ENCODE measurements at places on chromosomes 7 and 10. TPM values are rescaled to one million over a fixed set of nuclear protein-coding genes. Genes with fewer than 3 reads are reported as not detected.

The AKR1C8 gene
- total RNA-seq, result not detected

The TDRD1 gene
- not detected for total RNA-seq

The SAMD9 gene
- total RNA-seq, result not detected

The SEMA3D gene
- total RNA-seq, result 0.99 TPM

The PNLIP gene
- not detected for total RNA-seq

The POLR2J2 gene
- 2.6 TPM for total RNA-seq

The ZNF804B gene
- not detected for total RNA-seq

The SPRN gene
- total RNA-seq, result 0.06 TPM

The TRIM4 gene
- 0.03 TPM for total RNA-seq

The GOLGA7B gene
- 0.09 TPM for total RNA-seq

The EGR2 gene
- total RNA-seq, result 5.0 TPM

- DNase-seq, result no peak
These were observed 13.4 kb downstream of the TRPV6 start for GRCh38 chr7:142872106-142872675.

DNA sequence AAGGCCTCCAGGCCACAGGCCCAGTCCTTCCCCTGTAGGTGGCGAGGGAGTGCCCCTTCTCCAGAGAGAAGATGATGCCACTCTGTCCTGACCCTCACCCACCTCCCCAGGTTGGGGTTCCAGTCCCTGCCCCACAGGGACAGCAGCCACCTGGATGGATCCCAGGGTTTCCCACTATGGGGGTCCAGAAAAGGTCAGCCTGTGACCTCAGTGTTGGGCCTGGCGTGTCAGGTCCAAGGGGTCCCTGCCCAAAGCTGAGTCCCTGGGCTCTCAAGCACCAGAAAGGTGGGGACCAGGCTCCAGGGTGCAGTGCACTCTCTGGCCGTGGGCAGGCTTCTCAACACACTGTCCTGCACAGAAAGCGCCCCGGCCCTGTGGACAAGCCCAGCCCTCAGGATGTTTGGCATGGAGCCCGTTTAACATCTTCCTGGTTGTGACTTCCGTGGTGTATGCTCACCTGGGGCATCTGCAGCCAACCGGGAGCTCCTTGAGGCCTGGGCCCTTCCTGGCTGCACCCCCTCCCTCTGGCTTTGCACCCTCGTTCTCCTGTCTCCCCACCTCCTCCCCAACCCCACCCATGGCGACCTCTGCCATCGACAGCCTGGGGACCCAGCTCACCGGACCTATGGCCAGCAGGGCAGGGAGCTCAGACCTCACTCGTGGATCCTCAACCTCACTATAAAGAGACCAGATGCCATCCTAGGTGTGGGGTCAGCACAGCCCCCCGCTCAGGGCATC is 58.3 kb upstream of the PPP2R2D start:
- DNase-seq, result no peak

GRCh38 chr7:42372479-42372878 is 135.5 kb upstream of the GLI3 start:
- peak; percentile 62 for DNase-seq

DNA sequence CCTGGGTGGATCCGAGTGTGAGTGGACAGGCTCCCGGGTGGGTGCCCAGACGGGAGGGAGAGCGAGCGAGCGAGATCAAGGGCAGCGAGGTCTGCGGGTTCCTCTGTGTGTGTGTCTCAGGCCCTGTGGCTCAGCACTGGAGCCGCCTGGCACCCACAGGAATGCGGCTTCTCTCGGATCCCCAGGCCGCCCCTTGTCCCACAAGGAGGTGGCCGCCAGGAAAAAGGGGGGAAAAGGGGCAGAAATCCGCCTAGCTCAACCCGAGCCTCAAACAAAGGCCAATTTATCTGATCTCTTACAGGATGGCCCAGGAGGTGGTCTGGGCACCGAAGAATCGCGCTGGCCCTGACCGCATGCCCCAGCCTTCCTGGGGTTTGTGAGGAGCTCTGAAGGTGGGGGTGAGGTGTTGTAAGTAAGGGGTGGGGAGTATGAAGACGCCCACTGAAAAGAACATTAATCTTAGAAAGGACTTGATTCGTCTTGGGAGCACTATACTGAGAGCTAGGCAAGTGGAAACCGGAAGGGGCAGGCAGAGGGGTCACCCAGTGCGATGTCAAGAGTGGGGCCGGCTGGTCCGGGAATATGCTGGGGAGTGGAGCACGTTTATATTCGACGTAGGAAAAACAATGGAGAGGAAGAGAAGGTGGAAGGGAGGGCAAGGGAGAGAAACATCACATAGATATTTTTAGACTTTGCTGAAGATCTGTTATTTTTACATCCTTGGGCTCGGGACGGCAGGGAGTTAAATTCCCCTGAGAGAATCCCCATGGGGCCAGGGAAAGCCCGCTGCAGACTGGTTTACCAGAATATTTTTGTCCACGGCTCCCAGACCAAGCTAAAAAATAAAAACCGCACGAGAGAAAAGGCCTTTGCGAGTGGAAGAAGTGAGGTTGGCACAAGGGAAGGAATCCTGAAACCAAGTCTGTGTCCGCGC is 7.2 kb downstream of the DLX5 start:
- peak; percentile 50 for DNase-seq

- no peak for DNase-seq
These were observed 303.0 kb downstream of the PRKG1 start for GRCh38 chr10:51377070-51377931.

DNA sequence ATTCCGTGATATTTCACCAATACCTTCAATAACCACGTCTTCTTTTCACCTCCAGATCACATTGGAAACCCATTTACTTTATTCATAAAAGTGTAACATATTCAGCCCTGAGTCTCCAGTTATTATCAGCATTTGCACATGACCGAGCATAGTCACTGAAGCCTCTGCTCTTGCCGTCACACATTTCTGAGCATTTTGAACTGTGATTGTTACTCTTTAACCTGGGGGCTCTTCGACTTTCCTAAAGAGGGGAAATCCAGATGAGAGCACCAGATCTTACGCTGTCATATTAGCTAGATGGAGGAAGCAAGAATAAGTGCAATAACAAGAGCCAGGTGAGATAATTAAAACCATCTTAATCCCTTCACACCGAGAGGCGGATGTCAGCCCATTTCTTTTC is 260.0 kb upstream of the NRP1 start:
- DNase-seq, result no peak

DNA sequence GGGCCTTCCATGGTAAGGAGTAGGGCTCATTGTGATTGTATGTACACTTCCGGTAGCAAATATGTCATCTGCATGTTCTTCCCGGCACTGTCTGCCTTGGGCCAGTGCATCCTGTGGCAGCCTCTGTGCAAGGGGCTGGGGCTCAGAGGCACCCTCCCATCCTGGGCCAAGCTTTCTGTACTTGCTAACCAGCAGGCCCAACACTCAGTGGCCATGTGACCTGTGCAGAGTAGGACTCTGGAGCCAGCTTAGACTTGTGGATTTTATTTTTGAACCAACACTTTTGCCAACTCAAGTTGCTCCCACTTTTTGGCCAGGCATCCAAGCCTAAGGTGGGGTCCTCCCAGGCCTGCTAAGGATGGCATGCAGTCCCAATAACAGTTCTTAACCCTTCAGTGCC is 25.0 kb downstream of the LDB3 start:
- DNase-seq, result no peak

DNA sequence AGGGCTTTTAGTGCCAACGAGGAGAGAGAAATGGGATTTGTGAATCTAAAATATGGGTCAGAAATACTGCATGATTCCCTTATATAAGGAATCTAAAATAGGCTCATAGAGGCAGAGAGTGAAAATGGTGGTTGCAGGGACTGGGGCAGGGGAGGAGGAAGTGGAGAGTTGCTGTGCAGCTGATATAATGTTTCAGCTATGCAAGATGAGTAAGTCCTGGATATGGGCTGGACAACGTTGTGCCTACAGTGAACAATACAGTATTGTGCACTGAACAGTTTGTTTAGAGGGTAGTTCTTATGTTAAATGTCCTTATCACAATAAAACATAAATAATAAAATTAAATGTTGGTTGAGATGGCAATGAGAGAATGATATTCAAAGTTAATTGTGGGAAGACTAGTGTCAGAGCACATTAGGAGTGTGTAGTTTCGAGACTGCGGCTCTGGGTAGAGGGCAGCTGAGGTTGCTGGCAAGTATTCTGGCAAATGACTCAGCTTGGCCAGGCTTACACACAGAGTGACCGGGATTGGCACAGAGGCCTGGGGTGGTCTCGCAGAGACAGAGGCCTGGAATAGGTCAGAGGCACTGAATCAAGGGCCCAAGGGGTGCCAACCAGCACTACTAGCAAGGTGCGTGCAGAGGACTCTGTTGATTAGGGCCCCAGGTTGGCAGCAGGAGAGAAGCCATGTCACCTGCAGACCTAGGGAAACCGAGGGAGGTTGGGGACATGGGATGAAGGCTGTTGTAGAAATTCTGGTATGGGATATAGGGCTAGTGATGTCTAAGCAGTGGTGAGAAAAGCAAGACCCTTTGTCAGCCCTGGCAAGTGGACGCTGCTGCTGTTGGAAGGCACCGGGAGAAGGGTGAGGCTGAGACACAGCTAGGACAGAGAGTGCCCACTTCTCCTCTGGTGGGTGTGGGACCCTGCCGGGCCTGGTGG is 2.8 kb upstream of the DEPP1 start:
- no peak for DNase-seq

DNA sequence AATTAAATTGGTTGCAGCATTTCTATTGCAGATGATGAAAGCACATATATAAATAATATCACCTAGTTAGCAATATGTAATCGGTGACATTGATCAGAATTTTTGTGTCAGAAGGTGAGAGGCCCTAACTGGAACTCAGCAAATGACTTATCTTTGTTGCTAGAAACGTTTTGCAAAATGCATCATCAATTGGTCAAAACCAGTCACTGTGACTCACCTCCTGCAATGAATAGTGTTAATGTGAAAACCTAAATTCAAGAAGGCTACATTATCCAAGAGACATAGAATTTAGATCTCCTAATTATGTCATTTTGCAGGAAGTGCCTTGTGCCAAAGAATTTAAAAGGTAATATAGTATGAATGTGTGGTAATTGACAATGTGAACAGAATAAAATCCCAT is 9.8 kb upstream of the PNLIPRP3 start:
- DNase-seq, result no peak

DNA sequence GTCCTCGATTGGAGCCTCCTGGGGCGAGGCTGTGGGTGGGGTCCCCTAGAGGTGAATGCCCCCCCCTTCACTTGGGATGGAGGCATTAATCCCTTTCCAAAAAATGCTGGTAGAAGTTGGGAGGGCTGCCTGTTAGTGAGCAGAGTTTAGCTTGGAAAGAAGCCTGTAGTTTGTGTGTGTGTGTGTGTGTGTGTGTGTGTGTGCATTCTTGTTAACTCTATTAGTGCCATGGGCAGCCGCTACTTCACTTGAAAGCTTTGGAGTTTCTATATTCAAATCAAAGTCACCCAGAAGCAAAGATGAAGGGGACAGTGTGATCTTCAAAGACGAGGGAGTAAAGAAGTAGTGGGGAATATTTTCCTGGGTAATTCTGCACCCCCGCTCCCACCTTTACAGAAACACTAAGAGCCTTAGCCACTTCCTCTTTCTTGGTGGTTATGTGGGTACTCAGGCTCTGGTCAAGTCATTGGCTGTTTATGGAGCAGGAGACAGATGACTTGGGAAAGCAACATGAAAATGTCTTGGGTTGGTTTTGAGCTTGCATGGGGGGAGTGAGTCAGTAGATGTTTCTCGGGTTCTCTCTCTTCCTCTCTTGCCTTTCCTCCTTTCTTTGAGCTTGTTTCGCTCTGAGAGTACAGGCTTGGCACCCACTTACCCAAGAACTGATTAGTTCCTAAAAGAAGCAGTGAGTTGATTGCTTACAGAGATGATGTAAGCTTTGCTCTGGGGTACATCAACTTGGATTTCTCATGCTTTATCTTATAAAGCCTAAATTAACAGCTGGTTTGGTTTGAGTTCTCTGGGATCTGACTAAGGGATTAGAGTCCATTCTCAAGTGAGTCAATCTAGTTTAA is 35.9 kb downstream of the TCF7L2 start:
- DNase-seq, result no peak

DNA sequence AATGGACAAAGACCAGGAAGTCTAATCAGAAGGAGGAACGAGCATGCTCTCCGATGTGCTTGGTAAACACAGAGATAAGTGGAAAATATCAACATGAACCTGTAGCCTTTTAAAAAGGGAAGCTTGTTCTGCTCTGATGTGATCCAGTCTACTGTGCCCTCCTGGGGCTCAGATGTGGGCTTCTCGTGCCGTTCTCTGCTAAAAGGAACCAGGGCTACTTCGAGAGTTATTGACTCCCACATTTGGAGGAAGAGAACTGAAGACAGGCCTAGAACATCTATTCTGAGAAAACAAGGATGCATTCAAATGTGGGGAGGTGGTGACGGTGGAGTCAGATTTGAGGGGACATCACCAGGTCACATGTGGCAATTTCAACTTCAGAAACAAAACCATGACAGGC is 325.4 kb downstream of the GLRX3 start:
- DNase-seq, result no peak

DNA sequence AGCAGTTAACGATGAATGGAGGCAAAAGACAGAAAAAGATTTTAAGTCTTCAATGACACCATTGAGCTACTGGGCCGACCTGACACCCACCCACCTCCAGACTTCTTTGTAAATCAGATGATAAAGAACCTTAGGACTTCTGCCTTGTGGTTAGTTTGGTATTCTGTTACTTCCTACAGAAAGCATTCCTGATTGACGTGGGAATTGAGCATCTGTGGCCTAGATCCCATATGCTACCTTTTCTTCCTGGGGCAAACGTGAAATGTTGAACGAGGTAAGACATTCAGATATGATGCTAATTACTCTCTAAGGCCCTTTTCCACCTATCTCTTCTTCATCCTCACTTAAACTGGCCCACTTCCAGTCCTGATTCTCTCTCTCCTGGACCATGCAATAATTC is 10.2 kb downstream of the PRLHR start:
- no peak for DNase-seq

GRCh38 chr10:132563485-132564248 is 26.1 kb downstream of the INPP5A start:
- no peak for DNase-seq

DNA sequence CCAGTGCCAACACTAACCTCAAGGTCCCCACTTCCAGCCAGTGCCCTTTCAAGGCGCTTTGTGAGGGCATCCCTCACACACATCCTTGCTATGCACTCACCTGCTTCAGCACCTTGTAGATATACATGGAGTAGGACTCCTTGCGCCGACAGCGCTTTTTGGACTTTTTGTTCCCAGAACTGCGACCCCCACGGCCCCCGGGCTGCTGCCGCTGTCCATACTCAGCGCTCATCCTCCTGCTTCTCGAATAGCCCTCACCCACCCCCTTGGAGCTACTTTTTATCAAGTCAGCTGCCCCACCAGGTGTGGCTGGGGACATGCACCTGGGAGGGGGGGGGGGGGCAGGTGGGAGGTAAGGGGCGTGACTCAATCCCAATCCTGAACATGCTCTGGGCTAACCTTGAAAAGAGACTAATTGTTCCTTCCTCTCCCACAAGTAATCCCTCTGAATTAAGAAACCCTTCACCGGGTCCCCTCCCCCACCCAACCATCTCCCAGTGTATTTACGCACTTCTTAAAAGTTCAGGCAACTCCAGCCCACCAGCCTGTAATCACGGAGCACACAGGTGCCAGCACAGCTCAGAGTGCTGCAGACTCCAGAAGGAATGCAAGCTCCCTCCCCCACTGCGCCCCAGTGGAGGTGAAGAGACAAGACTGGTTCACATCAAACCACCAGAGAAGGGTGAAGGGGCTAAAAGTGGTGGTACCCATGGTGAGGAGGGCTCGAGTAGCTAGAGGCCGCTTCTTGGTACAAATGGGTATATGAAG is at the start of gene H2BK1:
Gene H2BK1 (minus strand): TSS at position 402 of the 768 bp plus-strand sequence. CDS start 170 bp downstream, at position 232.
- DNase-seq, result peak; percentile 55

GRCh38 chr7:135414850-135415439 is 95.0 kb downstream of the CNOT4 start:
- DNase-seq, result peak; percentile 75

Data from neural progenitor cell (in vitro differentiated cells).